HuH-7 (cell line): ENCODE measurements at places on chromosomes 5 and 9.

DNA sequence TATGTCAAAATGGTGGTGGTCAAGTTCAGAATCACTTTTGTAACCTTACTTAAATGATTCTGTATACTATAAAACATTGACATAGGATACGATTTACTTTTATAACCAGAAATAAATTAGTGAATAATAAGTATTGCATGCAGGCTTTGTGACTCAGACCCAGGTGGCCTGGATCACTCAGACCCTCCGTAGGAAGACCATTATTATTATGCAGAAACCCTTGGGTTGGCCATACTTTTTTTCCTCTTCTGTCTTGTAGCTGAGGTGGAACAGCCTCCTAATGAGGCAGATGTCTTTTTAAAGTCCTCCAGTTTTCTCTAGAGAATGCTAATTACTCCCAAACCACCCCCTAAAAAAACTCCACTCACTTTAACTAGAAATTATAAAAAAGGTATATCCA, 121.9 kb downstream of the LPAR1 start:
- DNase-seq, result no peak

DNA sequence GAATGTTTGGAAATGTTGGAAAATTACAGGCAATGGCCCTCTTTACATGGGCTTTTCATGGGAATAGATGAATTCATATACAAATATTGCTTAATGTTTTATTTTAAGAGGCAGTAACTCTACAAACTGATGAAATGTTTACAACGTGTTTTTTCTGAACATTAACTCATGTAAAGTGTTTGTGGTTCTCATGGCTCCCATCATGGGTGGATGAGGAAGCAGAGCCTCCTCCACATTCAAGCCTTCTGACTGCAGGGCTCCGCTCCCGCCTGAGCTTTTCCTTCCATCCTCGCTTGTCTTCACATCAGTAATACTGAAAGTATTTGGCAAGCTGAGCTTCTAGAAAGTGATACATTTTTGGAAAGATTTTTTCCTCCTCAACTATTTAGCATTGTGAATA, 204.2 kb downstream of the ARHGAP26 start:
- DNase-seq, result no peak

DNA sequence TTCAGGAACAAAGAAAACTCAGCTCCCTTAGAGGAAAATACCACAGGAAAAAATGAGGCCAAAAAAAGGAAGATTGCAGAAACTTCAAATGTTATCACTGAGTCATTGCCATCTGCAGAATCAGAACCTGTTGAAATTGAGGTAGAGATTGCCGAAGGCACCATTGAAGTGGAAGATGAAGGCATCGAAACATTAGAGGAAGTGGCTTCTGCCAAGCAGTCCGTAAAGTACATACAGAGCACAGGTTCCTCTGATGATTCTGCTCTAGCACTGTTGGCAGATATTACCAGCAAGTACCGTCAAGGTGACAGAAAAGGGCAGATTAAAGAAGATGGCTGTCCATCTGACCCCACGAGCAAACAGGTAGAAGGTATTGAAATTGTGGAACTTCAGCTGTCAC, 30.8 kb upstream of the NIM1K start:
- DNase-seq, result no peak

- no peak for DNase-seq
Measured at GRCh38 chr9:16613605-16614004, 256.9 kb downstream of the BNC2 start.

DNA sequence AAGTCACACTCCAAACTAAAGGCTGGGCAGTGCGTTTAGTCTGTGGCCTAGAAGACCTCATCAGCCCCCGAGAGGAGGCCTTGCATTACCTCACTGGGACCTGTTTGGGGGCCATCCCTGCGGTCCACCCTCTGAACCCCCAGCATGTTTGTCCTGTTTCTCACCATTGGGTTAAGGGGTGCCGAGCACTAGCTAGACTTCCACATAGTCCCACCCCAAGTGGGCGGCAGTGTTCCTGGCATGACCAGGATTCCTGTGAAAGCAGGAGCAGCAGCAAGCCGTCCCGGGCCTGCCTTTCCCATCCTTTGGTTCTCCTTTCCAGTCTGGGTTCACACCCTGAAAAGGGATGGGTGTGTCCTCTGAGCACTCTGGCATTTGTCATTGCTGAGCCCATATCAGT, 26.6 kb upstream of the SAP30L start:
- DNase-seq, result no peak

DNA sequence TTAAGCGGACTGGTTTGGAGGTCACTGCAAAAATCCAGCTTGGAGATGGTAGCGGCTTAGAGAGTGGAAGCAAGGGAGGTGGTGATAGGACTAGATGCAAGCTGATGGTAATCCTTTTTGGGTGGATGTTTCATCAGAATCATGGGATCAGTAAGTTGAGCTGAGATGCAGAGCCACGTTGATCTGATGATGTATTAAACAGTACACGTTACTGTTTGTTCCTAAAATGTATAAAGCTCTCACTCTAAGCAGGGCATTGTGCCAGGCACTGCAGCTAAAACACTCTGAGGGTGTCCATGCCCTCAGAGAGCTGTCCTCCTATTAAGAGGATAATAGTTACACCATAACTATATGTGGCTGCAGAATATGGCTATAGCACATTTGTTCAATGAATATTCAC, 93.1 kb downstream of the JAKMIP2 start:
- no peak for DNase-seq

GRCh38 chr9:114330636-114331035, 967 bp downstream of the ORM2 start:
- DNase-seq, result no peak

DNA sequence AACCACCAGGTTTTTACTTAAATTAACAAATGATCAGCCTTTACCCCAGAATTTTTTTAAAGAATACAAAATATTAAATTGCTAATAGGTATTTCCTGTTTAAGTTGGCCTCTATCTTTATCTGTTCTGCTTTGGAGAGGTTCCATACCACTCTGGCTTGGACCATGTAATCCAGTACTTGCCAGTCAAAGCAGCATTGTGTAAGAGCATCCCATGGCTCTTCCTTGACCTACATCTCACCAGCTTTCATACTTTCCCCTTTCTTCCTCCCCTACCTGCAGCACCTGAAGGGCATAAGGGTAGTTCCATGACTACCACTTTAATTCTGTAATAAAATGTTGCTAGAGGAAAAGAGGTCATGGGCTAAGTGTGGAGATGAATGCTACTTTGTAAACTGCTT, 140.8 kb upstream of the MTAP start:
- no peak for DNase-seq

DNA sequence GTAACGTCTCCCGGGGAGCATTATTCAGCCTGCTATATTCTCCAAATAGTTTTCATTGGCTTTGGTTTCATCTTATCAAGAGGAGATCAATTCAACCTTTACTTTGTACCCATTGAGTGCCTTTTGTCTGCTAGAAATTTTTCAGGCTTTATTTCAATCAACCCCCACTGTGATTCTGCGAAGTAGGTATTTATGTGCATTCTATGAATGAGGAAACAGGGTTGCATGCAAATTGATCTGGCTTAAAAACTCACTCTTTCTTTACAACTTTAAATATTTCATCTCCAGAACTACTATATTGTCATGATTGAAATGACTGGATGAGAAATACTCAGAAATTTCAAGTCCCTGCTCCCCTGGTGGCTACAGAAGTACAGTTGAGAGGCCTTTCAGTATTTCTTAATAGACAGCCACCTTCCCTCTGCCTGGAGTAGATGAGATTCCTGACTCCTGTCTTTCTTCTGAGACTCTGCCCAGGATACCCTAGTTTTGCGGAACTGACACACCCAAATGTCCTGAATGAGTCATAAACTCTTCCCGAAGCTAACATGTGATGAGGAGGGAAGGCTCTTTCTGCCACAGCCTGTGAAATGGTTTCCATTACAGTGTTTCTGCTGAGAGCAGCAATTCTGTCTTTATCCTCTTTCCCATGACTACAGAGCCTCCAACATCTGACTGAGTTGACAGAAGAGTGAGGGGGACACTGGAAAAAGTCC, 52.6 kb upstream of the TNC start:
- DNase-seq, result no peak

DNA sequence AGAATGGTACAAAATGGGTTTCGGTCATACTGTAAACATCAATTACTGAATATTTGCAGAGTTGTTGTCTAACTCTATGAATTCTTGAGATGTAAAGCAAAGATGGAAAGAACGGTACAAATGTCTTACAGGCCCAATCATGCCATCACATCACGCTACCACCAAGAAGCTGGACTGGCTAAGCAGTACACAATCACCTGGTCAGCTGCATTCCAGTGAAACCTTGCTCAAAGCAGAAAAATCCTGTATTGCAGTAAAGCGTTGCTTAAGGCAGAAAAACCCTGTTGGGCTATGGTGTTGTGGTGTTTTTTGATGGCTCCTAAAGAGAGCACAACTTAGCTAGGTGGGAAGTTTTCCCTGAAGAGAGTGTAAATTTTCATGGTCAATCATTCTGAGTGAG, 112.6 kb upstream of the RASA1 start:
- DNase-seq, result no peak

DNA sequence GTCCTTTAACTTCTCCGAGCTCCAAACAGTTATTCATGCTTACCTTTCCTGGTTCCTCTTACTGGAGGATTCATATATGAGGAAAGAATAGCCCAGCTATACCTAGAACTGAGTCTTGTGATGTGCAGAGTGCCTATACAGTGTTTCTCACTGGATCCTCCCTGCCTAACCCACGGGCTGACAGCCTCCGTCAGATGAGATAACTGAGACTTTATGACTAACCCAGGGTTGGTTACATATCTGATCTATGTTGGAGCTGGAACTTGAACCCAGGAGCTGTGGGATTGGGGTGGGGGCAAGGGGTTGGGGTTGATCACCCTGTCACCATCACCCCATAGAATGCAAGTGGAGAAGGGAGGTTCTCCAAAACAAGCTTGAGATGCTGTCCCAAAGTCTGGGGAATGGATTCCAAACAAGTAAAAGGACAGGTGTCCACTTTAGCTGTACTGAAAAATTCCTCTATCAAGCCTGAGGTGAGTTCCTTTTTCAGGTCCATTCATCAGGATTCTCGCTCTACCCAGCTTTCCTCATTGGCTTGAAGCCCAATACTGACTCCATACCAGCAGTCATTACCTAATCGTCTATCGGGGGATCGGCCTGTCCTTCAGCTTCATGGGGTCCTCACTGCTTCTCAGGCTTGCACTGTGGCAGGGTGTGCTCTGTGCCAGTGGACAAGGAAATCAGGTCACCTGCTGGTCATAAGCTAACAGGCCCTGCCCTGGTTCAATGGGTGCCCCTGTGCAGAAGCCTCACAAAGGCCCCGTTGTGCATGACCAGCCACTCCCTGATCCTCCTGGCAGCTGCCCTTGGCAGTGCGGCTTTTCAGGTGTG, 100.6 kb downstream of the ARHGAP26 start:
- no peak for DNase-seq
